ENCODE measurements at places on chromosomes 16 and 17. TPM values are rescaled to one million over a fixed set of nuclear protein-coding genes. Genes with fewer than 3 reads are reported as not detected.

DNA sequence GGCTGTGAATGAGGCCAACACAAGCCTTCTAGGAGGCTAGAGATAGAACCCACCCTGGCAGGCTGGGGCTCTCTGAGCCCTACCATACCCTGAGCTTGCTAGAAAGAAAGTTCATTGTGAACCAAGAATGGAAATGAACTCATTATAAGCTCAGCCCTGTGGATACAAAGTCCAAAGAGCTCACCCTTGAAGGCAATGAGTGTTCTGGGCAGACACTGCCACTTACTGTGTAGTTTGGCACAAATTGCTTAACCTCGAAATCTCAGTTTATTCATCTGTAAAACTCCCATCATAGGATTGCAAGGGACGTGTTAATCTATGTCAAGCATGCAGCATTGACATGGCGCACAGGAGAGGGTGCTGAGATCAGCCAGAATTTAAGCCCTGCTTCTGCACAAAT is 5.5 kb downstream of the KDM8 start:
- H3K36me3 ChIP-seq = peaks cover 10% of the 10 kb centered on the region
- no peaks in the 10 kb centered on the region for H3K27me3 ChIP-seq
- H3K4me1 ChIP-seq = no peaks in the 10 kb centered on the region
- no peak for DNase-seq
- H3K27ac ChIP-seq = no peak overlapping the region

- H3K4me1 ChIP-seq = peaks cover 5% of the 10 kb centered on the region
- no peaks in the 10 kb centered on the region for H3K27me3 ChIP-seq
- H3K27ac ChIP-seq = no peak overlapping the region
Measured at GRCh38 chr17:49829026-49829425, 18.8 kb downstream of the TAC4 start.

DNA sequence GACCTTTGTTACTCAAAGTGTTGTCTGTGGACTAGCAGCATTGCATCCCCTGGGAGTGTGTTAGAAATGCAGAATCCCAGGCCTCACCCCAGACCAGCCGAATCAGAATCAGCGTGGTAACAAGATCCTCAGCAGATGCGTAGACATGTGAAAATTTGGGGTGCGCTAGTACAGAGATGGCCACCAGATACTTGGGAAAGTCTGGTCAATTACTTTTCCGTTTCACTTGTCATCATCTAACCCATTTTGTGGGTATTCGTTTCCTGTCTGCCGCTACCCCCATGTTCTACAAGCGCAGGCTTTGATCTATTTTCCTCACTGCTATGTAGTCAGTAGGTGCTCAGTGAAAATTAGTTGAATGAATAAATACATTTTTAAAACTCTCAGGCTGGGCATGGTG is 33.1 kb upstream of the HERPUD1 start:
- DNase-seq = no peak
- peaks cover 39% of the 10 kb centered on the region for H3K27me3 ChIP-seq
- H3K36me3 ChIP-seq = no peaks in the 10 kb centered on the region
- H3K4me1 ChIP-seq = no peaks in the 10 kb centered on the region
- no peak overlapping the region for H3K27ac ChIP-seq

- DNase-seq = no peak
- H3K4me1 ChIP-seq = peaks cover 2% of the 10 kb centered on the region
- H3K27me3 ChIP-seq = no peaks in the 10 kb centered on the region
- H3K27ac ChIP-seq = no peak overlapping the region
- H3K4me3 ChIP-seq = no peak overlapping the region
Measured at GRCh38 chr17:76775021-76775600, 37.2 kb downstream of the MFSD11 start.

- H3K36me3 ChIP-seq = no peaks in the 10 kb centered on the region
- no peak overlapping the region for H3K27ac ChIP-seq
- peaks cover 23% of the 10 kb centered on the region for H3K27me3 ChIP-seq
- peak; percentile 20 for DNase-seq
- H3K4me3 ChIP-seq = no peak overlapping the region
- no peaks in the 10 kb centered on the region for H3K4me1 ChIP-seq
Measured at GRCh38 chr16:89037261-89038152, 56.1 kb upstream of the ACSF3 start.

- no peak overlapping the region for H3K4me3 ChIP-seq
- H3K27me3 ChIP-seq = no peaks in the 10 kb centered on the region
- no peak for DNase-seq
- no peak overlapping the region for H3K27ac ChIP-seq
- peaks cover 56% of the 10 kb centered on the region for H3K36me3 ChIP-seq
- H3K4me1 ChIP-seq = no peaks in the 10 kb centered on the region
Measured at GRCh38 chr17:36500745-36501225, 14.3 kb downstream of the ZNHIT3 start.

DNA sequence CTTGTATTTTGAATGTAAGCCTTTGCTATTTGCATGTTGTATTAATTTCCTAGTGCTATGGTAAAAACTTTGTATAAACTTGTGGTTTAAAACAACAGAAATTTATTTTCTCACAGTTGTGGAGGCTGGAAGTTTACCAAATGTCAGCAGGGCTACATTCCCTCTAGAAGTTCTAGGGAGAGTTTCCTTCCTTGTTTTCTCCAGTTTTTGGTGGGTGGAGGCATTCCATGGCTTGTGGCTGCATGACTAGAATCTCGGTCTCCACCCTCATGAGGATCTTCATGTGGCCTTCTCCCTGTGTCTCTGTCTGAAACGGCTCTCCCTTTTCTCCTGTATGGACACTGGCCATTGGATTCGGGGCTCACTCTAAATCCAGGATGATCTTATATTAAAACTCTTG is 482.2 kb upstream of the GOT2 start:
- H3K27me3 ChIP-seq = no peaks in the 10 kb centered on the region
- no peaks in the 10 kb centered on the region for H3K36me3 ChIP-seq
- H3K4me3 ChIP-seq = no peak overlapping the region
- no peaks in the 10 kb centered on the region for H3K4me1 ChIP-seq
- no peak overlapping the region for H3K27ac ChIP-seq

DNA sequence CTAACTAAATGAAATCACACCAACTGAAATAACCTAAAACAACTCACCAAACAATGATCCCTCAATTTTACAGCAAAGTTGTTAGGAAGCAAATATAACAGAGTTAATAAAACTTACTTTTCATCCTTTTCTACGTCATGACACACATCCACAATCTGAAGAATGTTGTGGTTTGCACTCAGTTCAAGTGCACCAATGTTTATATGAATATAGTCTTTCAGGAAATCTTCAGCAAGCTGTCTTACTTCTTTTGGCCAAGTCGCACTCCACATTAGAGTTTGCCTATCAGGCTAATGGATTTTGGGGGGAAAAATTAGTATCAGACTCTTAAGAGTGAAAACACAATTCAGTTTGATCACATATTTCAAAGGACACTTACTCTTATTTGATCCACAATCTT is 3.3 kb downstream of the DDX5 start:
- H3K4me3 ChIP-seq = no peak overlapping the region
- H3K27ac ChIP-seq = no peak overlapping the region
- peaks cover 50% of the 10 kb centered on the region for H3K36me3 ChIP-seq
- H3K27me3 ChIP-seq = no peaks in the 10 kb centered on the region
- DNase-seq = peak; percentile 68

DNA sequence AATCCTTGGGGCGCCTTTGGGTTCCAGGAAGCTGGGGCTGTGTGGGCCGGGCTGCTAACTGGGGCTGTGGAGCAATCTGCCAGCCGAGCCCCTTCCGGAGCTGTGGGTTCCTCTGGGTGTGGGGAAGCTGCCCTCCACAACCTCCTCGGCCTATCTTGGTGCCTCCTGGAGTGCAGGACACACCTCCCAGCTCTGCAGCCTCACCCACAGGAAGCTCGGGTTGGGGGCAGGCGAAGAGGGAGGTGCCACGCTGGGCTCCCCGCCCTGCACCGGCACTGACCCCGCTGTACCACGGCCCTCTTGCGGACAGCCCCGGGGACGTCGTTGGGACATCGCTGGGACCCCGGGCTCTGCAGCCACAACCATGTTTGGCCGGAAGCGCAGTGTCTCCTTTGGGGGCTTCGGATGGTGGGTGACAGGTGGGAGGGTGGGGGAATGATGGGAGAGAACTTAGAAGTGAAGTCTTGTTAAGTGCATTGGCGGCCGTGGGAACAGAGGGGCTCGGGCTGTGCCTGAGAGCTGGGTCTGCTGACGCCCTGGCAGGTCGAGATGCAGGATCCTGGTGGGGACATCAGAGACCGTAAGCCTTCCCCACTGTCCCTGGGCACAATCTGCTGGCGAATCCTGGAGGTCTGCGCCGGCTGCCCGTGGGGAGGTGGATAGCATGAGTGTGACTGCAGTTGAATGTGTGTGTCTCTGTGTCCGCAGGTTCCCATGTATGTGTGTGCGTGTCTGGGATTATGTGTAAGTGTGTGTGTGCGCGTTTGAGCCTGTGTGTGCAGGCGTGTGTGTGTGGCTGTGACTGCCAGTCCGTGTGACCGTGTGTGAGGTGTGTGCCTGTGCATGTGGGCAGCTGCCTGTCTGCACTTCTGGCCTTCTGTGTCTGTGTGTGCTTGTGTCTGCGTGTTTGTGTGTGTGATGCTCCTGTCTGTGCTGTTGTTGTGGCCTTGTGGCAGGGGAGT is at the start of gene RAP1GAP2:
Gene RAP1GAP2 (plus strand): TSS at position 275 of the 962 bp plus-strand sequence. CDS start 90 bp downstream, at position 365.
- peaks cover 17% of the 10 kb centered on the region for H3K27me3 ChIP-seq
- no peaks in the 10 kb centered on the region for H3K36me3 ChIP-seq
- H3K4me3 ChIP-seq = no peak within 1 kb of the TSS
- H3K4me1 ChIP-seq = no peaks in the 10 kb centered on the region
- no peak for DNase-seq

DNA sequence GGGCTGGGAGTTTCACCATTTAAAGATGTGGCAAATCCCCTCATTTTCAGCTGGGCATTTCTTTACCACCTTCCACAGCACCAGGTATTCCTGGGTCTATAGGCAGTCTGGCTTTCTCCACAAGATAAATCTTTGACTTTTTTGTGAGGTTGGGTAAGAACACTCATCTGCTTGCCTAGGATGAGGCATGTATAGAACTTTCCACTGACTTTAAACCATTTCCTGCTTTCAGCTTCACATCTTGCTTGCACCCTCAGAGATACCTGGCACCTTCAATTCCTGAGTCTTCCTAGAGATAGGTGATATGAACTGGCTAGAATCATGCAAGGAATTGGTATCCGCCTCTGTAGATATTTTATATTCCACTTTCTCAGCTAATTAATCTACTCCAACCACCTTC is 27.9 kb downstream of the SMURF2 start:
- H3K27me3 ChIP-seq = no peaks in the 10 kb centered on the region
- no peak overlapping the region for H3K27ac ChIP-seq
- DNase-seq = no peak
- H3K36me3 ChIP-seq = peaks cover 19% of the 10 kb centered on the region
- H3K4me1 ChIP-seq = peaks cover 20% of the 10 kb centered on the region
- H3K4me3 ChIP-seq = no peak overlapping the region

DNA sequence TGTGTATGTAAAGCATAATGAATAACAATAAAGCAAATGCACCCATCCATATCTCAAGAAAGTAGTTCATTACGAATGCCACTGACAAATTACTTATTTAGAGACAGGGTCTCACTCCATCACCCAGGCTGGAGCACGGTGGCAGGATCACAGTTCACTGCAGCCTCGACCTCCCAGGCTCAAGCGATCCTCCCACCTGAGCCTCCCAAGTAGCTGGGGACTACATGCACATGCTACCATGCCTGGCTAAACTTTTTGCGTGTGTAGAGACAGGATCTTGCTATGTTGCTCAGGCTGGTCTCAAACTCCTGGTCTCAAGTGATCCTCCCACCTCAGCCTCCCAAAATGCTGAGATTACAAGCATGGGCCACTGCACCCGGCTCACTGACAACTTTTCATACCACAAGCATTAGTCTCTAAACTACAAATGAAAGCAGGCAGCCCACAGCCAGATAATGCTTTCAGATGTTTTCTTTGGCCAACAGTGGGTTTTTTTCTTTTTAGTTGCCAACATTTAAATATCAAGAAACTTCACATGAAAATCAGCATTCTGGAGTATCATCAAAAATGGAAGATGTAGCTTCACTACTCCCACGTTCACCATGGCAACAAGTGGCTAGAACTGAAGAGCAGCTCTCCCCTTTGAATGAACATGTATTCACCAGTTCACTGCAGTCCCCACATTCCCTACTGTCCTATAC is 7.7 kb downstream of the ARHGAP17 start:
- peak; percentile 89 for DNase-seq
- H3K4me3 ChIP-seq = no peak overlapping the region
- H3K27me3 ChIP-seq = no peaks in the 10 kb centered on the region
- H3K36me3 ChIP-seq = peaks cover 2% of the 10 kb centered on the region

GRCh38 chr16:29911676-29912010 is 11.4 kb downstream of the ASPHD1 start:
- peaks cover 13% of the 10 kb centered on the region for H3K36me3 ChIP-seq
- DNase-seq = no peak
- H3K27ac ChIP-seq = no peak overlapping the region

DNA sequence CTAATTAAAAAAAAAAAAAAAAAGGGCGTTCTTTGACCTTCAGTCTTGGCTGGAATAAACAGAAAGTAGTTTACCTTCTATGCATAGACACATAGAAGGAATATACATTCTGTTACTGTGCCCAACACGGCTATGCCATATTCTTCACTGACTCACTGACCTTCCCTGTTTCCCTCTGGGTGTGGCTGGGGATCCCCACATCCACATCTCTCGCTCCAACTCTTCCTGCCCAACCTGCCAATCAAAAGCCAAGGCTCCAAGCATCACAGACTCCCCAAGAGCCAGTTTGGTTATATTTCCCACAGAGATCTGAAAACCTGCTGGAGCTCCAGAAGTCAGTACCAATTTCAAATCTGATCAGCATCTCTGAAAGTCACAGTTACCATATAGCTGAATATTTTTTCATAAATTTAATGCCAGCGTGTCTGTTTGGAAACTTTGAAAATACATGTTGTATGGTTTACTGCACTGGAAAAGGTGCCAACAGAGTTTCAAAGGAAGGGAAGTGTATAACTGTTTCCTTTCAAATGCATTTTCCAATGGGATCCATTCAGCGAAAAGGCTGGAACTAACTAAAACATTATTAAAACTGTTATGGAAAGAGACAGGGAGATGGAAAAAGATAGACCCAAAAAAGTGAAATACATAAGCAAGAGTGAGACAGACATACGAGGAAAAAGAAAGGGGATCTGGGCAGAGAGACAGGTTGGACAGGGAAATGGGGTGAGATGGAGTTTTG is 91.8 kb downstream of the SMG6 start:
- H3K27me3 ChIP-seq = no peaks in the 10 kb centered on the region
- no peak overlapping the region for H3K4me3 ChIP-seq
- H3K27ac ChIP-seq = peak overlapping the region; percentile 95
- peaks cover 22% of the 10 kb centered on the region for H3K4me1 ChIP-seq

C17orf113 gene
- under 0.01 TPM for total RNA-seq

TPSG1 gene
- total RNA-seq = not detected

PABPN1L gene
- total RNA-seq = not detected

SLC38A8 gene
- not detected for total RNA-seq

CLUH gene
- total RNA-seq = 12.9 TPM

SPATA22 gene
- total RNA-seq = 0.28 TPM

TP53TG3C gene
- not detected for total RNA-seq

GJD3 gene
- total RNA-seq = not detected

Data from IMR-90 (cell line).